CD4-positive, alpha-beta T cell treated with Interferon alpha-2 for 1 hour (primary cell): ENCODE measurements at places on chromosomes 16 and 17.

DNA sequence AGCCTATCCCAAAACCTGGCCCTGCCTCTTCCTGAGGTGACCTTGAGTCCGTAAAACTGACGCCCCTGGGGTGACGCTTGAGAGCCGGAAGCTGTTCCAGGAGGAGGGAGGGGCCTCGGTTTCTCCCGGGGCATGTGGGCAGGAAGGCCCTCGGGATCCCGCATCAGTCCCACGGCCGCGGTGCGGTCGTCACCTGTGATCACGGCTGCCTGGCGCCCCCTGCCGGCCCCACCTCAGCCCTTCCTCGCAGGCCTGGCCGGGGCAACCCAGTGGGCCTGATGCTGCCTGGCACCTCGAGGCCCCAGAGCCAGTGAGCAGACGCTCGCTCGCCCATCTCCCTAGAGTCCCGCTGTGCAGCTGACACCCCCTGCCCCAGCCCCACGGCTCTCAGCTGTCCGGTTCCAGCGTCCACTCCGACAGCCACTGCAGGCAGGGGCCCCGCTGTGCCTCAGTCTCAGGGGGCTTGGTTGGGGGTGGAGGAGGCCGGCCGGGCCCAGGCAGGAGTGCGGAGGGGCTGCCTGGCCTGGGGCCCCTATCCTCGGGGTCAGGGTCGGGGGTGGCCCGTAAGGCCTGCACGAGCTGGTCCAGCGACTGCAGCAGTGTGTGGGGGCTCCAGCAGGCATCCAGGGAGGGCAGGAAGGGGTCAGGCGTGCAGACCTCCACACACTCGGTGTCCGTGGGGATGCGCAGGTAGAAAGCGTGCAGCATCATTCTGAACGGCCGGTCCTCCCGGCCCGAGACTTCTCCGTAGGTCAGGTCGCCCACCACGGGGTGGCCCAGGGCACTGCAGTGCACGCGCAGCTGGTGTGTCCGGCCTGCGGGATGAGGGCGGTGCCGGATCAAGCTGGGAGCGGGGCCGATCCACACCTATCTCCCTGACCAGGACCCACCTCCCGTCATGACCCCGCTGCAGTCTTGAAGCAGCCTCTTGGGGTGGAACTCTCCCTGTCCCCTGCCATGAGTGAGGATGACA lies 2.3 kb downstream of the RPUSD1 start:
- peak; percentile 66 for DNase-seq

DNA sequence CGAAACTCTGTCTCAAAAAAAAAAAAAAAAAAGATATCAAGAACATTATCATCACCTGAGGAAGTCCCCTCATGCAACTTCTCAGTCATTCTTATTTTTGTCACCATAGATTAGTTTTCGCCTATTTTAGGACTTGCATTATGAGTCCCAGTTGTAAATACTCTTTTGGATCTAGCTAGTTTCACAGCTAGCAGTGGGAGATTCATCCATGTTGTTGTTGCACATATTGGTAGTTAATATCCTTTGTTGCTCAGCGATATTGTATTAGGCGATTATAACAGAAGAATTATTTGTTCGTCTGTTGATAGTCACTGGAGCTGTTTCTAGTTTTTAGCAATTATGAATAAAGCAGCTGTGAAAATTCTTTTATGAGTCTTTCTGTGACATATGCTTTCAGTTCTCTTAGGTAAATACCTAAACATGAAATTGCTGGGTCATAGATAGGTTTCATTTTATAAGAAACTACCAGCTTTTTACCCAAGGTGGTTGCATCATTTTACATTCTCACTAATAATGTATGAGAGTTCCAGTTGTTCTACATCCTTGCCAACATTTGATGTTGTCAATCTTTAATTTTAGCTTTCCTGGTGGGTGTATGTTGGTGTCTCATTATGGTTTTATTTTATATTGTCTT lies 40.7 kb upstream of the MAP3K14 start:
- no peak for DNase-seq

DNA sequence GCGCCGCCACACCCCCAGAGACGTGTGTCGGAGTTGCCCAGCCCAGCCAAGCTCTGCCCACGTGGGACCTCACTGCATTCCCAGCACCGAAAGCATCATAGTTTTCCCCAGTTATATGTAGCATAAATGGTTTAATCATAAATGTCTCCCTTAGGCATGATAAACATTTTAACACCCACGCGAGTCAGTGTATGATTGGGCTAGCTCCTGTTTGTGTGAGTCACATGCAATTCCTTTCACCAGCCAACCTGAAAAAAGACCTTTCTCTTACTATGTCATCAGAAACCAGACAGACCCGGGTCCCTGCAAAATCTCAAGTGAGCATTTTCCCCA lies 9.2 kb downstream of the TAF1C start:
- no peak for DNase-seq

- no peak for DNase-seq
Observed at GRCh38 chr17:17172001-17172939, 33.9 kb downstream of the PLD6 start.

GRCh38 chr17:67246653-67247415 lies 1.8 kb upstream of the HELZ start:
- DNase-seq: peak; percentile 60

GRCh38 chr17:63358111-63358839 lies 87.8 kb downstream of the CYB561 start:
- DNase-seq: no peak

GRCh38 chr17:44913676-44914075 lies 1.6 kb downstream of the GFAP start:
- DNase-seq: no peak

DNA sequence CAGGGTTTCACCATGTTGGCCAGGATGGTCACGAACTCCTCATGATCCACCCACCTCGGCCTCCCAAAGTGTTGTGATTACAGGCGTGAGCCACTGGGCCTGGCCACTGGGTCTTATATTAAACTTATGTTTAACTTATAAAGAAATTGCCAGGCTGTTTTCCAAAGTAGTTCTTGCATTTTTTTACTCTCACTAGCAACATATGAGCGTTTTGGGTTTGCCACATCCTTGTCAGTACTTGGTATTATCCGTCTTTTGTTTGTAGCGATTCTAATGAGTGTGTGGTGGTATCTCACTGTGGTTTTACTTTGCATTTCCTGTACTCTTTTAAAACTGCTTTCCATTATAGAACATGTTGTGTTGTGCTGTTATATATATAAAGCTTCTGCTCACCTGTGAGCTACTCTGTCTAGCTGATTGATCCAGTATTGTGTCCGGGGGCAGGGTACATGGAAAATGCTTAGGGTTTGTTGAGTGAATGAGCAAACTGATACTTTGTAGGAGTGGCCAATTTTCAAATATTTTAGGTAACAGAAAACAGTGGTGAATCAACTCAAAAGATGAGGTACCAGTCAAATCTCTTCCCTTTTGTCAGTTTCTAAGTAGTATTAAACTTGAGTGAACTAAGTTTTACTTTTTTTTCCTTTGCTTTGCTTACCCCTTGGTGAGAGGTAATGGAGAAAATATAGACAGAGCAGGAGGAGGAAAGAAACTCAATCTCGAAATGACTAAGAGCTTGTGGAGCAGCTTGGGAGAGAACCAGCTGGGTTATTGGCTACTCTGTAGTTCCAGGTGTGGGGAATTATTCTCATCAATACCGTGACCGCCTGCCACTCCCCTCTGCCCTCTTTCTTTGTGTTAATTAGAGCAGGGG lies 75.8 kb downstream of the PITPNC1 start:
- peak; percentile 79 for DNase-seq

DNA sequence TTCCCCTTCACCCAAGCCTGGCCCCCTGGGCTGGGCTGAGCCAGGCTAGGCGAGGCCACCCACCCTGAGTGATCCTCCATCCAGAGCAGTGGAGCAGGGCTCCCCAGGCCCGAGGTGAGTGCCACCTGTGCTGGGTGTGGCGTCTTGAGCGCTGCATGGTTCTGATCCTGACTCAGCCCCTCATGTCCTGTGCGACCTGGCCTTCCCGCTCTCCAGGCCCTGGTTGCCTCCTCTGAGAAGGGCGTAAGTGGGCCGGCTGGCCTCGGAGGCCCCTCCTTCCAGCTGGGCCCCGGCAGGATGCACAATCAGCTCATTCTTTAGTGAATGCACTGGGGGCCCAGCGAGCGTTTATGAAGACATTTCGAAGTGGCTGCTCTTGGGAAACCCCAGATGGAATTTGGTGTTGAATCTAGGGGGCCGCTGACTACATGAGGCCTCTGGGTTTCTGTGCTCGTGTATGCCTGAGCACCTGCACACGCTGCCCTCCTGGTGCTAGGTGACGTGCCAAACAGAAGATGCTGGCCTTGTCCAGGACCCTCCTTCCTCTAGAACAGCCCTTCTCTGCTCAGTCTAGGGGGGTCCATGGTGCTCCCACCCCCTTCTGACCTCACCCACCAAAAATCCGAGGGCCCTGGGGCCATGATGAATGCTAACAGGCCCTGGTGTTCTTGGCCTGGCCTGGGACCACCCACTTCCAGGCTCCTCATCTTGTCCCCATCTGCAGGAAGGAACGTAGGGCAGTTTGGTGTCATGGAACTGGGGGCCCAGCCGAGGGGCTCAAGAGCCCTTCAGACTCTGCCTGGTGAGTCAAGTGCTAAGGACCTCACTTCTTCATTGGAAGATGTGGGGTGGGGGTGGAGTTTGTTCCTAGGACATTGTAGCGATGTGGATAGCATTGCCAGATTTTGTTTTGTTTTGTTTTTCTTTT lies 3.6 kb upstream of the TMEM92 start:
- no peak for DNase-seq

DNA sequence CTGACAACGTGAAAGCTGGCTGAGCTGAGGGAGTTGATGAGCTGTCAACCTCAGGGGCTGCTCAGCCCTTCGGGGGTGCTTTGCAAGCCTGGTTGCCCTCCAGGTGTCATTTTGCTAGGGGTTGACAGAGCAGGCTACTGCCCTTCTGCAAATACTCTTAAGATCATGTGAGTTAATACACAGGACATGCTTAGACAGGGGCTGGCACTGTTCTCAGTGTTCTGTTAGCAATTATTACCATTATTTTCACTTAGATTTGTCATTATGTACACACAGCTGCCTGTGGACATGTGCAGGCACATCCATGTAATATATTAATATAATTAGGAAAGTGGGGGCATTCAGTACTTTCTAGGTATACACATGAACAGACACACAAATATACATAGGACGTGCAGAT lies 554.3 kb upstream of the HSBP1 start:
- no peak for DNase-seq

DNA sequence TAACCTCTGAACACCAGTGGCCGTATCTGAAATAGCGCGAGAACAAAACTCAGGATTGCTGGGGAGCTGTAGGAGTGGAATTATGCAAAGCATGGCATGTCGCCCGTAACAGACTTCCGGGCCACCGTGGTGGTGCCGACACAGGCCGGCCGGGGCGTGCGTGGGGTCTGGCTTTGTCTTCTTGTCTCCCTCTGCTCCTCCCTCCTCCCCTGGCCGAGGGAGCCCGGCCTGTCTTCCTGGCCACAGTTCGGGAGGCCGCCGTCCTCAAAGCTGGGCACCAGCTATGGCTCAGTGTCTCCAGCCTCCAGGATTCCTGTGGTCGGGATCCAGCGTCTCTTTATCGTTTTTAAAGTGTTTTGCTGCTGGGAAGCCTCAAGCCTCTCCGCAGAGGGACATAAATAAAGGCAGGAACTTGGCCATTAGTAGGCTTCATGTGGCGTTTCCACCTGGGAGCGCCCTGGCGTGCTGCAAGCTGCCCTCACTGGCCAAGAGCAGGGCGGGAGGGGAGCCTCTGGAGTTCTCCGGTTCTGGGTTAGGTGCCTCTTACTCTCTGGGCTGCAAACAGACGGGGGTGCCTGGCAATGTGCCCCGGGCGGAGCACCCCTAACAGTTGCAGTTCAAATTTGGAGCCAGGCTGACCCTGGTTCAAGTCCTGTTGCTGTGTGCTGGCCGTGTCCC lies 22.0 kb upstream of the NPTX1 start:
- DNase-seq: no peak

DNA sequence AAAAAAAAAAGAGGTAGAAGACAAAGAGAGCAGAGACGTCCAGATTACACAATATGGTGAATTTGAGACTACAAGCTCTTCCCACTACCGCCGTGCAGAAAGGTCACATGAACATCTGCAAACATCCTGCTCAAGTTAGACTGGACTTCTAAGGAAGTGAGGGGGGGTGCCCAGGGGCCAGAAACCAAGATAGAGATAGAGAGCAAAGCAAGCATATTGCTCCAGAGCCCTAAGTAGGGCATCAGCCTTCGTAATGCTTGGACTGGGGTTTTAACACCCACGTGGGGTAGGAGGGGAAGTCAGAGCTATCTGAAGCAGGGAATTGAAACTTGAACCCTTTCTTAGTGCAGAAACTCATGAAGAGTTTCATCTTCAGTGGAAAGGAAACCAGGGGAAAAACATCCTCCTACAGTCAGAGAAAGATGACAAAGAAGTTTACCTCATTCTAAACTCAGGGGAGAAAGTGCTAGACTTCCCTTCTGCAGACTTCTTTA lies 8.7 kb downstream of the CLEC19A start:
- DNase-seq: peak; percentile 63

- peak; percentile 89 for DNase-seq
Observed at GRCh38 chr16:4505356-4506147, 29.4 kb downstream of the HMOX2 start.

- DNase-seq: no peak
Observed at GRCh38 chr17:78957128-78957527, 22.6 kb downstream of the LGALS3BP start.

DNA sequence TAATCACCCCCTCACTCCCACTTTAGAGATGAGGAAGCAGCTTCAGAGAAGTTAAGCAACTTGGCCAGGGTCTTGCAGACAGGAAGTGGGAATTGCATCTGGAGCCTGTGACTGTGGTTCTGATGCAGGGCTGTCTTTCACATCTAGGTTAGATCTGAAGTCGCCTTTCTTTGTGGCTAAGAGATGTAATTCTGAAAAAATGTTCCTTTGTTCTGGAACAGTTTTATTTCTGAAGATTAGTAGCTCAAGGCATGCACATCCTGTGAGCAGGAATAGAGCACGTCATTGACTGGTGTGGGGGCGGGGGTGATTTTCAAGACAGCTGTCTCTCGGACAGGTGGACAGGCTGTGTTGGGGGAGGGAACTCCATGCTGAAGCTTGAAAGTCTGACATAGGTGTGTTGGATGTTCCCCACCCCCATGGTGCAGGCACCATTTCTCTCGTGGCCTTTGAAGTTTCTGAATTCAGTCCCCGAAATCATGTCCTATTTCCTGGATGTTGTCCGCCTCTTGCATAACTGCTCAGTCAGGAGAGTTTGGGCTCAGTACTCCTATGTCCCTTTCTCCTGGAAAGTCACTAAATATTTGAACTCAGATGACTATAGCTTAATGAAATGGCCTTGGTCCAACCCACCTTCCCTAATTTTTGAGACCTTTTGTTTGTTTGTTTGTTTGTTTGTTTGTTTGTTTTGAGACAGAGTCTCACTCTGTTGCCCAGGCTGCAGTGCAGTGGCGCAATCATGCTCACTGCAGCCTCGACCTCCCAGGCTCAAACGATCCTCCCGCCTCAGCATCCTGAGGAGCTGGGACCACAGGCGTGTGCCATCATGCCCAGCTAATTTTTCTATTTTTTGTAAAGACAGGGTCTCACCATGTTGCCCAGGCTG lies 21.0 kb upstream of the HERPUD1 start:
- DNase-seq: no peak

GRCh38 chr17:55320594-55321426 lies 56.0 kb downstream of the HLF start:
- no peak for DNase-seq

- no peak for DNase-seq
Observed at GRCh38 chr16:57675741-57676551, 7.8 kb downstream of the ADGRG3 start.

GRCh38 chr16:85134076-85134788 lies 22.0 kb upstream of the CIBAR2 start:
- DNase-seq: no peak

- DNase-seq: no peak
Observed at GRCh38 chr17:32490101-32490482, 3.3 kb downstream of the CDK5R1 start.

- peak; percentile 32 for DNase-seq
Observed at GRCh38 chr17:50426814-50427787, 1.1 kb downstream of the ACSF2 start.
